Activated T-cell treated with anti-CD3 and anti-CD28 coated beads, Interleukin-2, amount 50 U/mL, for 48 hours (primary cell): ENCODE measurements at places on chromosomes 13 and 19.
A peak's percentile ranks its signal among the peaks of the same experiment; 100 is the strongest.

DNA sequence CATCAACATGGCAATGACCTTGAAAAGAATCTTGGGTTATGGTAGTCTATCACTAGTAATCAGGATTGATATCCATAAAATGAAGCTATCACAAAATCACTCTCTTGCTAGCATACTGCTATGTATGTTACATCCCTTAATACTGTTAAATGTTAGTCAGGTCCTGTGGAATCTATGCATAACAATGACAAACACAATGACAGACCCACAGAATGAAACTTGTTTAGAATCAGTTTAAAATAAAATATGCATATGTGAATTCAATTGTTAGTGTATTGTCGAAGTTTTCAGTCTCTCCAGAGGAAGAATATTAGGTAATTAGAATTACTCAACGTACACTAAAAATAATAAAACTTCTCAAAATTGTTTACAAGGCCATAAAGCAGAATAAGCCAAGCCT lies 137.6 kb downstream of the DACH1 start:
- no peak for DNase-seq

DNA sequence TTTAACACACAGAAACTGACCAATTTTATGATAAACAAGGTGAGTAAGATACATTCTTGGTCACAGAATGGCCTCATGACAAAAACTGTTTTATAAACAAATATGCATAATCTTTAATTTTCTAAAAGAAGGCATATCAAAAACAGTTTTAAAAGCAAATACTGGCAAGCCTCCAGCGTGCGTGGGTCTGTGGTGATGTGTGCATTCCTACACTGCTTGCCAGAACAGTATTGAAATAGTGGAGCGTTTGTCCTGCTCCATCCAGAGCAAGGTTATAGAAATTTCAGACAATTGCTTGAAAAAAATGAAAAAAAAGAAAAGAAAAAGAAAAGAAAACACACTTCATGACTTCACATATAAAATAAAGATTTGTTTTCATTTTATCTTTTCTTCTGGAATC lies 140.9 kb downstream of the MZT1 start:
- no peak for DNase-seq

DNA sequence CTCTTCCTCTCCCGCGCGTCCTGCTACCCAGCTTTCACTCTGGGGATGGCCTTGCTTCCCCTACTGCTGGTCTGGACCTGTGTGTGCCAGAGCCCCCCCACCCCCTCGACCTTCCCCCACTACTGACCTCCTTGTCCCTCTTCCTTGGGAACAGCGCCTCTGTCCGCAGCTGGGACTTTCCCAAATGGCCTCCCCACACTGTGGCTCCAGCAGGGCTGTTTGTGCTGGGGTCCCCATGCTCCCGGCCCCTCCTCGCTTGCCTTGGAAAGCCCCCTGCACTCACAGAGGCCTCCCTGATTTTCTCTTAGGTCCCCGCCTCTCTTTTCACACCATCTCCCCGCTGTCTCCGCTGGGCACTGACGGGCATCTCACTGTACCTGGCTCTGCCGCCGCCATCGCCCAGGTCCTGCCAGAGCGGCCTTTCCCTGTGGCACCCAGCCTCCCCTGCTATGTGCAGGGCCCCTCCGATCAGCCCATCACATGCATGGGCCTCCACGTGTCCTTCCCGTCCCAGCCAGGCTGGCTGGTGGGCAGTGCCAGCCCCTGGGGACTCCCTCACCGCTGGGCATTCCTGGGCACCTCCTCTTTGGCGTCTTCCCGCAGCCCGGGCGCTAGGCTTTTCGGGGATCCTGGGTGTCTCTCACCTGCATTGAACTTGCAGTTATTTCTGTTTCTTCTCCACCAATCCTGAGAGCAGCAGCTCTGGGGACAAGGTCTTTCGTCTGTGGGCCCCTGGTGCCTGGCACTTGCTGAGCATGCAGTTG lies 118.7 kb downstream of the ATP11A start:
- DNase-seq = no peak

DNA sequence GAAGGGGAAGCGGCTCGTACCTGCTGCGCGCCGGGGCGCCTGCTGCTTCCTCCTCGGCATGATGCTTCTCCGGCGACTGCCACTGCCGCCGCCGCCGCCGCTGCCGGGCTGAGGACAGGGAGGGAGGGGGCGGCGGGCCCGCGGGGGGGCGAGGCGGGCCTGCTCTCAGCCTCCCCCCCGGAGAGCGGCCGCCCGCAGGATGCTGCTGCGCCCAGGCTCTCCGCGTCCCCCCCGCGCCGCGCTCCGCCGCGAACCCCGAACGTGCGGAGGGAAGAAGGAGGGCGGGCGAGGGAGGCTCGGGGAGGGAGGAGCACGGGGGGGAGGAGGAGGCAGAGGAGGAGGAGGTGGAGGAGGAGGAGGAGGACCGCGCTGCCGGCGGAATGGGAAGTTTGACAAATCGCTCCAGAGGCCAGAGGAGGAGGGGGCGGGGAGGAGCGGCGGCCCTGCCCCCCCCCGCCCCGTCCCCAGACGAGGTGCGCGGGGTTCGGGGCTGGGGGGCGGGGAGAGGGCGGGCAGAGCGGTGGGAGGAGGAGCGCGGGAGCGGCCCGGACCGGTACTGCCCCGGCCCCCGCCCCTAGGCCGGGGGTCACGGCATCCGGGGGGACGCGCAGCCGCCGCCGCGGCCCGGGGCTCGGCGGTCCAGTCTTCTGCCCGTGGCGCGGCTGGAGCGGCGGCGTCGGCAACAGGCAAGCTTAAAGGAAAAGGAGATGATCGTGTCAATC lies at the start of gene TSHZ3:
Gene TSHZ3 (minus strand): TSS at position 277 of the 722 bp plus-strand sequence. CDS start 217 bp downstream, at position 60.
- DNase-seq = peak; percentile 51

- DNase-seq = peak; percentile 98
Observed at GRCh38 chr19:53467485-53468262, at the start of gene ZNF813. TSS of gene ZNF813 (plus strand) at chr19:53467733. CDS start at chr19:53483823, 16,090 bp downstream.

DNA sequence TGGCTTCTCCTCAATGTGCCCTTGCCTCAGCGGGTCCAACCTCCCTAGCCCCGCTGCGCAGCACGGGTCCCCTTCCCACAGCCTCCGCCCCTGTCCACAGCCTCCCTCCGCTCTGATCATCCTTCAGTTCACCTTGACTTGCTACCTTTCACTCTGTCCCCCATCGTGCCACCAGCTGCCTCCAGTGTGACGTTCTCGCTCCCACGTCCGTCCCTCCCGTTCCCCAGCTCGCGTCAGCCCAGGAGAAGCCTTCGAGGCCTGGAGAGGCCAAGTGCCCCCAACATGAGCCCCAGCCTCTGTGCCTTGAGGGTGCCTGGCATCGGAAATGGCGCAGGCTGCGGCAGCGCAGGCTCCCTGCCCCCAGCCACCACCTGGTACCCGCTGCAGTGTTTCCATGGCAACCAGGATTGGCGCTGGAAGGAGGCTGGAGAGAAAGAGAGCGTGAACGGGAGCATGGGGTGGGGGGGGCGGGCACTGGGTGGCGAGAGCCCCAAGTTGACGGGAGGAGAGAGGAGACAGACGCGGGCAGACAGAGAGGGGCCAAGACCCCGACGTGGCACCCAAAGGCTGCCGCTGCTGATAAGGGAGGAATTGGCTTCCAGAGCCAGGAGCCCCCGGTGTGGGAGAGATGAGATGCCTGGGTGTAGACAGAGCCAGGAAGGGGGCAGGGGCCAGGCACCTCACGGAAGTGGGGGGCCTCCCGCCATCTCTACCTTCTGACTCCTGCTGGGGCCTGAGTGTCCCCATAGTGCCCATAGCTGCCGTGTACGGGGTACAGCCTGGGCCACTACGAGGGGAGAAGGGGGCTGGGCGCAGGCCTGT lies 844 bp upstream of the ASPDH start:
- DNase-seq = no peak

- peak; percentile 44 for DNase-seq
Observed at GRCh38 chr19:17755977-17756670, 4.8 kb downstream of the FCHO1 start.

GRCh38 chr13:99955107-99955746 lies 16.3 kb downstream of the ZIC5 start:
- no peak for DNase-seq

DNA sequence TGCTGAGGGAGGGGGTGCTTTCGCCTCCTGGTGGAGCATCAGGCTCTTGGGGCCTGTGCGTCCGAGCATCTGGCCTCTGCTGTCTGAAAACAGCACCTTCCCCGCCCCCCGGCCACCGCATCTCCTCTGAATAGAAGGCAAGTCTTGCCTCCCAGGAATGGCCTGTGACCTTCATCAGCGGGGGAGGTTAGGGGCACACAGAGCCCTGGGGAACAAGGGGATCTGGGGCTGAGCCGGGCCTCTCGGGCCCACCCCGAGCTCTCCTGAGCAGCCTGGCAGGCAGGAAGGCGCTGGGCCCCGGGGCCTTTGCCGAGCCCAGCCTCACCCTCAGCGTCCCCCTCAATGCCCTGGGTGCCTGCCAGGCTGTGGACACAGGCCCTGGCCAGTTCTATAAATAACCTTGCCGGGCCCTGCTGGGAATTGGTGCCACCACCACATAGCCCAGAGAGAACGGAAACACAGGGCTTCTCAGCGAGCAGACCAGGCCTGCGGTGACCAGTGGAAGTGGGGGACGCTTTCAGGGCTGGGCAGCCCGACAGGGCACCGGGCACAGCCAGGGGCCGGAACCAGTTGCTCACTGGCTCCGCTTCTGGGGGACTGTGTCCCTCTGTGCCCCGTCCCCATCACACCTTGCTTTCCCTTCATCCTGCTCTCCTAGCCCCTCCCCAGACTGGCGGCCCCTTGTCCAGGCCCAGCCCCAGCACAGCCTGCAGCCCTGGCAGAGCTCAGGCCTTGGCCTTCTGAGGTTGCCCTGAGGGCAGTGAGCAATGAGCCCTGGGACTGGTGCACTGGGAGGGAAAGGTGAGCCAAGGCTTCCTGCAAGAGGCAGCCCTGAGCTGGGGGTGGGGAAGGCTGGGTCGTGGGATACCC lies 9.5 kb downstream of the STK11 start:
- DNase-seq = no peak

GRCh38 chr19:18422530-18423191 lies 3.5 kb downstream of the SSBP4 start:
- no peak for DNase-seq

GRCh38 chr19:13794398-13794756 lies 866 bp upstream of the ZSWIM4 start:
- no peak for DNase-seq

GRCh38 chr13:96200810-96201209 lies 110.9 kb downstream of the HS6ST3 start:
- DNase-seq = no peak

GRCh38 chr13:32947411-32948276 lies 68.6 kb upstream of the KL start:
- DNase-seq = no peak
